Suppressor macrophage treated with lipopolysaccharide for 1 hour (primary cell): ENCODE measurements at places on chromosomes 6 and 20.
A peak's percentile ranks its signal among the peaks of the same experiment; 100 is the strongest.

DNA sequence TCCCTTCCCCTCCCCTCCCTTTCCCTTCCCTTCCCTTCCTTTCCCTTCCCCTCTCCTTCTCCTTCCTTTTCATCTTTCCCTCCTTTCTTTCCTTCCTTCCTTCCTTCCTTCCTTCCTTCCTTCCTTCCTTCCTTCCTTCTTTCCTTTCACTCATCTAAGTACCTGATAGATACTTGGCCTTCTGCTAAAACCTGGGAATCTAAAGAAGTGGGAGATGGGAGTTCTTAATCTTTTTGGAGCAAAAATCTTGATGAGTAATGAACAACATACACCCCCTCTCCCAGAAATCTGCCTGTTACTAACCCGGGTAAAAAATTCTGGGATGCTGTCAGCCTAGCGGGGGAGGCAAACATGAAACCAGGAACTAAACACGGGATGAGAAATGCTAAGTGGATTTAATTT, 100.7 kb downstream of the VEGFA start:
- peak; percentile 28 for DNase-seq

DNA sequence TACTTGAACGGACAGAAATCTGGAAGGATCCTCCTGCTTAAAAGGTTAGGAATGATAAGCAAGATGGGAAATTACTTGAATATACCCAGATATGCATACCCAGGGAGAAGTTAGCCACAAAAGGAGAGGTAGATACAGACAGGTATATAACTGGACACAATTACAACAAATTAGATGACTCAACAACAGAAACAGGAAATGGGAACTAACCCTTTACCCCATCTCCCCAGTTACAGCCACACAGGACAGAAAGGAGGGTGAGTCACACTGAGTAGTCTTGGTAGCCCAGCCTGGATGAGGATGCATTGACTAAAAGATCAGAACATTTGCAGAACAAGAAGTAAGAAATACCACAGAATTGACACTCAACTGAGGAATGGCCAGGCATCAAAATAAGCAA, 61.2 kb downstream of the C6orf52 start:
- DNase-seq, result peak; percentile 84

DNA sequence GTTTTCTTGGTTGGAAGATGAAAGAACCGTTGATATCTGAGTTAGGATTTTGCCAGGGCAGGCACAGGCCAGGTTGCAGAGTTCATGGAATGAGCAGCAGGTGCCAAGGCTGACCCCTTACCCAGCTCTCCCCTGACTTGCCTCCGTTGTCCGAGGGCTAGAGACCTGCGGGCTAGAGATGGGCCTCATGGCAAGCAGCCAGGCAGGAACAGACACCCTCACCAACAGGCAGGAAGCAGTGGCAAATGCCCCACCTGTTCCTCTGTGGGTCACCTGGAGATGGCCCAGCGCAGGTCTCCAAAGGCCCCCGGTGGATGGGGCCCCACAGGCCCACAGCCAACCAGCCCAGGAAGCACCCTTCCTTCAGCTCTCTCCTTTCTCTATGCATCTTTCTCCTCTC, 186.7 kb upstream of the PMEPA1 start:
- no peak for DNase-seq

DNA sequence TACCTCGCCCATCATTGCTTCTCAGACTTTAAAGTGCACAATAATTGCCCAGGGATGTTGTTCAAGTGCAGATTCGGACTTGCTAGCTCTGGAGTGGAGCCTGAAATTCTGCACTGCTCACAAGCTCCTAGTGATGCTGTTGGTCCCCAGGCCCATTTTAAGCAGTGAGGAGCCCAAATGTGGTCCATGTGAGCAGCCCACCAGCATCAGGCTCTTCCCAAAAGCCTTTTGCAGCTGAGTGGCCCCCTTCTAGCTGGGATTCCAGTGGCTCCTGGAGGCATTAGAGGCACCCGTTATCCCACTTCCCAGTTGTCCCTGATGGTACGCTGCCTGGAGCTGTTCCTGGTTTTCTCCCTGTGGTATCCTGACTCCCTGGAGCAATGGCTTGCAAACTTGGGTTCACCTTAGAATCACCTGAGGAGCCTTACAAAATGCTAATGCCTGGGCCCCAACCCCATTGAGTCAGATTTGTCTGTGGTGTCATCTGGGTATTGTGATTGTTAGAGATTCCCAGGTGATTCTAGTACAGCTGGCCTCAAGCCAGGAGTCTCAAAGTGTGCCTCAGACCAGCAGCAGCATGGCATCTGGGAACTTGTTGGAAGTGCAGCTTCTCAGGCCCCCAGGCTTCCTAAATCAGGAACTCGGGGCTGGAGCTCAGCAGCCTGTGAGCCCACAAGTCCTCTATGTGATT, 186.9 kb upstream of the SLC24A3 start:
- DNase-seq, result no peak

DNA sequence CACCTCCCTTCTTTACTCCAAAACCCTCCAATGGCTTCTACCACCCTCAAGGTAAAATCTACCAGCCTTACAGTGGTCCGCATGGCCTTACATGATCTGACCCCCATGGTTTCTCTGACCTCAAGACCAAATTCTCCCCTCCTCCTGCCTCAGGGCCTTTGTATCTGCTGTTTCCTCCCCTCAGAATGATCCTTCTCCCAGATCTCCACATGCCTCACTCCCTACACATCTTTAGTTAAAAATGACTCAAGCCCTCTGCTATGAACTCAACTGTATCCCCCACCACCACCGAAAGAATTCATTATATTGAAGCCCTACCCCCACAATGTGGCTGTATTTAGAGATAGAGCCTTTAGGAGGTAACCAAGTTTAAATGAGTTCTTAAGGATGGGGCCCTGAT, 4.1 kb downstream of the SLC23A2 start:
- no peak for DNase-seq
